ENCODE measurements at places on chromosomes 5 and 9. TPM values are rescaled to one million over a fixed set of nuclear protein-coding genes. Genes with fewer than 3 reads are reported as not detected.

Gene ST8SIA4
- total RNA-seq, result 4.9 TPM

Gene WDR31
- 4.9 TPM for total RNA-seq

Gene C6
- total RNA-seq, result 84.1 TPM

Gene TPRN
- total RNA-seq, result 11.4 TPM

Gene RANBP17
- total RNA-seq, result 4.2 TPM

Gene FAM221B
- not detected for total RNA-seq

Gene KLHL9
- total RNA-seq, result 13.0 TPM

Gene BTNL3
- total RNA-seq, result 0.13 TPM

DNA sequence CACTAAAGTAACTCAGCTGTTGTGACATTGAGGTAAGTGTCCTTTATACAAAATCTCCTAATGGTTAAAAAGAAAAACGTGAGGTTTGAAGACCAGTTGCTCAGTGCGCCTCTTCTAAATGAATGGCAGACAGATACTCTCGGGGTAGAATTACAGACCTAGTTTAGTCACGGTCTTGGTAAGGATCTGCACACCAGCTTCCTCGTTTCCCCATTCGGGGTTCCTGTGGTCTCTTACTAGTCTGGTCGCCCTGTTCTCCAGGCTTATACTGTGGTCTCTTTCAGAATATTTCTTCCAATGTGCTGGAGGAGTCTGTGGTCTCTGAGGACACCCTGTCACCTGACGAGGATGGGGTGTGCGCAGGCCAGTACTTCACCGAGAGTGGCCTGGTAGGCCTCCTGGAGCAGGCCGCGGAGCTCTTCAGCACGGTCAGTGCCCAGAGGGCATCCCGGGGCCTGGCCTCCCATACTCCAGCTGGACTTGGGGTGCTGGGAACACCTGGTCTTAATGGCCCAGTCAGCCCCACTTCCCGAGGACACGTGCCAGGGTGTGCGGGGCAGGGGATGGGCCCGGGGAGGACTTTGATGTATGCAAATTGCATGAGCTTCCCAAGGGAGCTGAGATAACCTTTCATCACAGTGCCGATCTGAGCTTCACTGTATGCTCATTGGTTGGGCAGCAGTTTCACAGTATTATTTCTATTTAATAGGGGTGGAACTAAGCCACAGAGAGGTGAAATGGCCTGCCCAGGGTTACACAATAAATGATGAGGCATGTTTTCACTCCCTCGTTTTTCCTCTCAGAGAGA lies 224.5 kb downstream of the DOCK8 start:
- peak; percentile 41 for DNase-seq

DNA sequence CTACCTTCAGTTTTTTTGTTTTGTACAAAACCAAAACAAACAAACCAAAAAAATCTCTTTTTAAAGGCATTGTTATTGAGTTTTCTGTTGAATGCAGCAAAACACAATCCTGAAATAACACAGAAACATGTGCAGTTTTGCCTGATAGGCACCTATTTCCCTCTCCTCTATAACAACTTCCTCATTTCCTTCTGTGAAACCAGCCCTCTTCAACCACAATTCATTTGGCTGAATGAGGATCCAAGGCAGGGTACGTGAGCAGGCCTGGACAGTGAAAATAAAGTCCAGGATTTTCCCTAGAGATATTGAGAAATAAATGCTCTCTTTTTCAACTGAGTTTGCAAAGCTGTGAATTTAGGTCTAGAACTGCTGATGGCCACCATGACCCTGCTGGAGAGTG lies 134.8 kb upstream of the LARP1 start:
- no peak for DNase-seq

- no peak for DNase-seq
These were observed 77.1 kb upstream of the IRX1 start for GRCh38 chr5:3518576-3518975.

DNA sequence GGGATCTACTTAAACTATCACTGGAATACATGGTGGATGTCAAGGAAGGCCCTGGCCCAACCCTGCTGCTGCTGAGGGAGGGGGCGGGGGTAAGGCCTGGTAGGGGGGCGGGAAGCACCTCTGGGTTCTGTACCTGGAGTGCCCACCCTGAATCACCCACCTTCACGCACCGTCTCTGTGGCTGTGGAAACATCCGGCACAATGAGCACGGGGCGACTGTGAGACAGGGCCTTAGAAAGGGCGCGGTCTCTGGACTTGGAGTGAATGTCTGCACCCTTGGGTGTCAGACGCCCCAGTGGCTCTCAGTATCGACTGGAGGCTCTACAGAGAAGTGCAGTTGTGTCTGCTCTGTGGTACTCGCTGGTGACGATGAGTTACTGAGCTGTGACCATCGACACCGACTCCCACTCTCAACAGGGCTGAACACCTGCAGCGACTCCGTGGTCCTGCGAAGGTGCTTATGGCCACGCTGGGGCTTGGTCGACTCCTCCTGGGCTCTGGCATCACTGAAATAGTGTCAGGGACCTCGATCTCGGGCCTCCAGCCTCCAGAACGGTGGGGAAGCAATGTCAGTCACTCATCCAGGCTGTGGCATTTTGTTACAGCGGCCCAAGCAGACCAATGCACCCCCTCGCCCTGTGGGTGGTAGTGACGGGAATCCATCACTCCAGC lies 25.5 kb upstream of the SLC6A19 start:
- DNase-seq, result peak; percentile 5

- DNase-seq, result no peak
These were observed 237.6 kb upstream of the CCNH start for GRCh38 chr5:87650284-87650683.

- no peak for DNase-seq
These were observed 738.5 kb downstream of the PTPRD start for GRCh38 chr9:9874270-9874669.

DNA sequence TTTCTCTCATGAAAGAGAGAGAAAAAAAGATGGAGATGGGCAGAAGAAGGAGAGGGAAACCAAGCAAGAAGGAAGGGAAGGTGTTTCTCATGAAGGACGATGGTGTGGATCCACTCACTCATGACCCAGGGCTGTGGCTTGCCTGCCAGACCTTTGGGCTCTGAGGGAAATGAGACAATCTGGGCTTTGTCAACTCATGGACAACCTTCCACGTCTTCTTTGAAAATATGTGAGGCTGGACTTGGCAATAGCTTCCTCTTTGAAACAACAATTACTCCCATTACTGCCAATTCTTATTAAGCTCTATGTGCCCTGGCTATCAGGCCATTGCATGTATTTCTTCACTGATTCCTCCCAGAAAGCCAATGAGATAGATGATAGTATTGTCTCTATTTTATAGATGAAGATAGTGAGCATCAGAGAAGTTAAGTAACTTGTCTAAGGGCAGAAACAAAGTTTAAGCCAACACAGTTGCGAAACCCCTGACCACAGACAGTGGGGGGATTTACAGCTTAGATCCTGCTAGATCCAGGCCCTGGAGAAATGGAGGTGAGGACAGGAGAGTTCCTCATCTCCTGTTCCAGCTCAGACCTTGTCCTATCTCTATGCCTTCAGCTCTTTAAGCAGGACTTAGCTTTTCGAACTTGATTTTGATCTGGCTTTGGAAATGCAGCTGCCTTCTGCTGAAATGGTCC lies 132.4 kb downstream of the GCNT1 start:
- DNase-seq, result no peak

- no peak for DNase-seq
These were observed 382.1 kb upstream of the CDH18 start for GRCh38 chr5:20370061-20370460.

GRCh38 chr5:148011398-148012137 lies 52.2 kb upstream of the SPINK5 start:
- DNase-seq, result no peak

- no peak for DNase-seq
These were observed 250.5 kb downstream of the DENND1A start for GRCh38 chr9:123679330-123679987.

DNA sequence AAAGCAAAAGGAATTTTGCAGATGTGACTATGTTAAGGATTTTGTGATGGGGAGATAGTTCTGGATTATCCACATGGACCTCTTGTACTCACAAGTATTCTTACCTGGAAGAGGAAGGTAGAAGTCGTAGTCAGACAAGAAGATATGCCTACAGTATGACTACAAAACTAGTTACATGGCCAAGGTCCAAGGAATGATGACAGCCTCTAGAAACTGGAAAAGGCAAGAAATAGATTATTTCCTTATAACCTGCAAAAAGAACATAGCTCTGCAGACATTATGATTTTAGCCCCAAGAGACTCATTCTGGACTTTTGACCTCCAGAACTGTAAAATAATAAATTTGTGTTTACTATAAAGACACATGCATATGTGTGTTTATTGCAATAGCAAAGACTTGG lies 226.9 kb downstream of the FER start:
- DNase-seq, result no peak

DNA sequence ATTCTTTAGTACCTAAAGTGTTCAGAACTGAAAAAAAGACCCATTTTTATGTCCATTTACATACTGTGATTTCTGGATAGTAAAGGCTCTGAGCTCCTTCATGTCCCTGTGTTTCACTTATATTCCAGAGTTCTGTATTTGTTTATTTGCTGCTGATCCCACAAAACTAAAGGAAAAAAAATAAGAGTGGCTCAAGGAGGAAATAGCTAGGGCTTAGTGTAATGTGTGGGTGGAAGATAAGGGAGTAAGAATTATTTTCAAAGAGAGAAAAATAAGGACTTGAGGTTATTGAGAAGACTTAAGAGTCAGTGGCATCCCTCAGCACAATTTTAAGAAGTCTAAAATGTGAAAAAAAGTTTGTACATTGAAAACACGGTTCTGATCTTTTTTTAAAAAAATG lies 46.0 kb downstream of the ENTREP1 start:
- no peak for DNase-seq

DNA sequence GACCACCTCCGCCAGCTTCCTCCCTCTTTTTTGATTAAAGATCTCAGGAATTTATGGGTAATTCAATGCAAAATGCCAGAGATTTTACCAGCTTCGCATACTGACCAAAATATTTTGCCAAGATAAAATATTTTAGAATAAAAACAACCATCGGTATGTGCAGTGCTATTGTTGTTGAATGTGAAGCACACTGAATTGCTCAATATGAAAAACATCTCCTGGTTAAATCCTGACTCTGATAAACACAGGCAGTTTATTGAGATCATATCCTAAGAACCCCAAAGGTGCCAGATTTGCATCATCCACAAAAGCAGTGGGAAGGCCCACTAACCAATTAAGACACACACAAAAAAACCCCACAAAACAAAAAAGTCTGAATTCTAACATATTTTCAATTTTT lies 202.4 kb downstream of the GLIS3 start:
- no peak for DNase-seq

Data from left cardiac atrium (tissue), 4 donors.